ENCODE measurements at places on chromosomes 1 and 21.
A peak's percentile ranks its signal among the peaks of the same experiment; 100 is the strongest.

- DNase-seq, result no peak
These were observed 22.9 kb downstream of the DDX20 start for GRCh38 chr1:111778541-111779051.

DNA sequence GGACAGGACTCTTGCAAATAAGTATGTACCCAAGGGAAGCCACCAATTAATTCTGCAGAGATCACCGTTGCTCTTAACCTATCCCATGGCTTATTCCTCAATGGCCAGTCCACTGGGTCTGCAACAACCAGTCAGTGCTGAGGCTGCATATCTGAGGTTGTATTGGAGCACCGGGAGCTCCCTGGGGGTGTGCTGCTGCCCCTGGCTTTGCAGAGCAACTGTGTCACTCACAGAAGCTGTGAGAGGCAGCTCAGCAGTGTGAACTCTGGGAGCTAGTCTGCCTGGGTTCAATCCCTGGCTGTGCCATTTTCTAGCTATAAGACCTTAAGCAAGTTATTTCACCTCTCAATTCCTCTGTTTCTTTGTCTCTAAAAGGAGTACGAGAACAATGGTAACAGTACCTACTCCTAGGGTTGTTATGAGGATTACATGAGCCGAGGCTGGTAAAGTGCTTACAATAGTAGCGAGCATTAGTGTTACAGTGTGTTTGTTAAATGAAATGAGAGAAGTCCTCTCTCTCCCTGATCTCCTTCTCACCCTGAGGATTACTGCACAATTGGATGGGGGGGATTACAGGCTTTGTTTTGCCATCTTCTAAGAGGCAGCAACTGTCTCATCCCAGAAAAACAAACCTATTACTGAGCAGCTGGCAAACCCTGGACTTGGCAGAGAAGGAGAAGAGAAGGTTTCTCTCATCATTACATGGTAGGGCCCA is 3.6 kb downstream of the RXRG start:
- DNase-seq, result peak; percentile 85

DNA sequence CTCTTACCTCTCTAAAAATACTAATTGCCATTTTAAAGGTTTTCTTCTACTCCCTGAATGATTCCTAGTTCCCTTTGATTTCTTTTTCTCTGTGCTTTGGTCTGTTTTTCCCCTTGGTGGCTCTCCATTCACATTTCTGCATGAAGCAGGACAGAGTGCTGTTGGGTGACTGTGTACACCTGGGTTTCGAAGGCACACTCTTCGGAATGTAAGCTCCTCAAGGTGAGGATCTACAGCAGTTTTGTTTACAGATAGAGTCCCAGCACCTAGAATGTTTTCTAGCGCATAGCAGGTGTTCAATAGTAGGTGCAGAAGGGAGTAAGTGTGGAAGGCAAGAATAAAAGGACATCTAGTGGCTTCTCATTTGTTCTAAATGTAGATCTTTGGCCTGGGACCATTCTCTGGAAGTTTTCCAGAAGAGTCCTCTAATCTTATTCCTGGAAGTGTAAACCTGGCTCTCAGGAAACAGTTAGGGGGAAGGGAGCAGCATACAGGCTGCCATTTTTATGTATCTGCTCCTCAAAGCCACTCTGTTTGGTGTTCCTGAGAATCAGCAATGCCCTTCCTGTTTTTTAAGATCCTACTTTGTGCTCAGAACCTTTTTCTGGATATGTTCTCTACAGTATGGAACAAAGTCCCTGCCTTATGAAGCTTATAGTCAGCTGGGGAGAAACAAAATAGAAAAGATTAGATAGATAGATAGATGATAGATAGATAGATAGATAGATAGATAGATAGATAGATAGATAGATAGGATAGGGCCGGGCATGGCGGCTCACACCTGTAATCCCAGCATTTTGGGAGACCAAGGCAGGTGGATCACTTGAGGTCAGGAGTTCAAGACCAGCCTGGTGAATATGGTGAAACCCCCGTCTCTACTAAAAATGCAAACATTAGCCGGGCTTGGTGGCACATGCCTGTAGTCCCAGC is 22.8 kb upstream of the EFNA1 start:
- no peak for DNase-seq

DNA sequence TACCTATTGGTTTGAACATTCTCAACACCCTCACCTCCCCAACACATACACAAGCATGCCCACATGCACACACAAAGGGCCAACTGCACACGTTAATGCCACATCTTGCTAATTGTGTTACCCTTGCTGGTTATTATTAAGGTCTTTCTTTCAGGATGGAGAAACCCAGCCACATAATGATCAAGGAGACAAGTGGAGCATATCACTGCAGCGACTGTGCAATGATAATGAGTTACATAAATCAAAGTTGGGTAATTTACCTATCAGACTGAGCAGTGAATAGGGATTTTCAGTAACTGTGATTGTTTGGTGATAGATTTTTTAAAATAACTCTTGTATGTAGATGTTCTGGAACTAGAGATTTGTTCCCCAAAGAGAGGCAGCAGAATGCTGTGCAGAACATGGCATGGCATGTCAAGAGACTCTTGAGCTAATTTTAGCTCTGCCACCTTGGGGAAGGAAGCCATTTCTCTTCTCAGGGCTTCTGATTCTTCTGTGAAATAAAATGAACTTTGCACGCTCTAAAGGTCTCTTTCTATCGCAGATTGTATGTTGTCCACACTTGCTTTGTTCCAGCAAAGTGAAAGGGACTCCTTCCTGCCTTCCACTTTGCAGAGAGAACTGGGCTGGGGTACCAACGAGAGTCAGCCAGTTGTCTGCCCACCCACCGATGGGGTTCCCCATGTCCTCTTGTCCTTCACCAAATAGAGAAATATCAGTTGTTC is 126.0 kb upstream of the CAMK1G start:
- DNase-seq, result no peak

- no peak for DNase-seq
These were observed 207.1 kb downstream of the AKT3 start for GRCh38 chr1:243642936-243643335.

- DNase-seq, result no peak
These were observed 175.3 kb downstream of the MAGI3 start for GRCh38 chr1:113565621-113566020.

DNA sequence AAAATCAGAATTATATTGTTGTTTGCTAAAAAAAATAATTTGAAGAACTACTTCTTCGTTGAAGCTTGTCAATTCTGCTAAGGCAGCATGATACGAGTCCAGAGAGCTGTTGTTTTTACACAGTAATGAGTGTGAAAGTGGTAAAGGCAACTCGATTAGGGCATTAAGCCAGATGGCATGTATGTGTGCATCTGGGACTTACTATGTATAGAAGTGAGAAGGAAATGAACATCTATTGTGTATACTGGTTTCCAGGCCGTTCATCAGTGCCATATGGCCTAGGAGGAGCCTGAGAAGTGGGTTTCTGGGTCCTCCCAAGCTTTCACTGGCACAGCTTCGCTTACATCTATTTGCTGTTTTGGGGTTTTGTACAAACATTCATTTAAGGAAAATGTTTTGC is 5.7 kb downstream of the CTPS1 start:
- peak; percentile 94 for DNase-seq

DNA sequence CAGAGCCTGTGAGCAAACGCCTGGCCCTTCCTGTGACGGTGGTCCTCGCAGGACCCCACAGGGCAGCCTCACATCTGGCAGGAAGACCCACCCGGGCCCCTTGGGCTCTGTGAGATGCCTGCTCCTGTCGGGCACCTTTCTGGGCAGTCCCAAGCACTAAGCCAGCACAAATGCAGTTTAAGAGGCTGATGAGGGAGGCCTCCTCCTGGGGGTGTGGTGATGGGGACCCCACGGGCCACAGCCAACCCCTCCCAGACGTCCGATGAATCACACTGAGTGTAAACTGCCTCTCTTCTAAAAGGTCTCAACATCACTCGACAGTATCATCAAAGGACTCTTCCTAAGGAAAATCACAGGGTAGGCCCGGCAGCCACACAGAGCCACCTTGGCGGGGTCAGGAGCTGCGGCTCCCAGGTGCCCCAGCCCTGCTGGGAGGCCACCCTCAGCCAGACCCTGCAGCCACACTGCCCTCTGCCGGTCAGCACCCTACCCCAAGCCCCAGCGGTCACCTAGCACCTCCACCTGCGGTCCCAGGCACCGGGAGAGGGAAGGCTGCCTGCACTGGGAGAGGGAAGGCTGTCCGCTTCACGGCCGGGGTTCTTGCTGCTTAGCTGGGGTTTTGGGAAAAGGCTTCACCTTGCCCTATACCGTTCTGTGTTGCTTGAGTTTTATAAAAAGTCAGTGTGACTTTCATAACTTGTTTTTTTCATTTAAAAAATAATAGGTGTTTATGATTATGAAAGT is 3.9 kb upstream of the PRKCZ start:
- peak; percentile 59 for DNase-seq

DNA sequence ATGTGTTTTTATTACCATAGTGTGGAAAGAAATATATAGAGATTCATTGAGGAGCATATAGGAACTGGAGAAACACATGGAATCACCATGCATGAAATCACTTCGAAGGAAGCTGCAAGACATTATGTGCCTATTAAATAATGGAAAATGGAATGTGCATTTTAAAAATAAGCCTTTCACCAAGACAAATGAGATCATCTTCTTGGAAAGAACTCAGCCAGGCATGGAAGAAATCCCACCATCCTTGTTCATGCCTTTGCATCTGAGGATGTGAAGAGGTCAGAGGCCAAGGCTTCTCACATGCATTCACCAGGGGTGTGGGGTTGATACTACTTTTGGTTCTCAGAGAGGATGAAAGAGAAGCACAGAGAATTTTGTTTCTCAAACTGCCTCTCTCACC is 50.0 kb downstream of the C1orf198 start:
- no peak for DNase-seq

DNA sequence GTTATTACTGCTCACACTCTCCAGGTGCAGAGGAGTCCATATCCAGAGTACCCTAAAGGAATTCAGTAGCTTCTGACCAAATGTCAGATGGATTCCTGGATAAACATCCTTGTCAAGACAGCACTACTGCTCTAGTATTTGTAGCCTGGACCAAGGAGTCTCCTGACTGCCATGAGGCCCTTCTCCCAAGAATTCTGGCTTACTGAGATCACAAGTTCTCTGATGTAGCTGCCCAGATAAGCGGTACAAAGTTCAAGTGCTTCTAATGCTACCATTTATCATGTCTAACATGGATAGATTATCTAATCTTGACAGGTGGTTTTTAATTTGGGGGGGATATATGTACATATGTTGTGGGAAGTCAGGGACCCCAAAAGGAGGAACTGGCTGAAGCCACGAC is 196.6 kb upstream of the HMCN1 start:
- no peak for DNase-seq

GRCh38 chr1:199182186-199182843 is 543.5 kb downstream of the PTPRC start:
- no peak for DNase-seq

- no peak for DNase-seq
These were observed 1.7 kb downstream of the PTGFR start for GRCh38 chr1:78492386-78492950.

GRCh38 chr1:163535401-163535800 is 213.6 kb downstream of the NUF2 start:
- DNase-seq, result no peak

GRCh38 chr1:37477946-37478345 is 3.6 kb downstream of the ZC3H12A start:
- DNase-seq, result no peak

DNA sequence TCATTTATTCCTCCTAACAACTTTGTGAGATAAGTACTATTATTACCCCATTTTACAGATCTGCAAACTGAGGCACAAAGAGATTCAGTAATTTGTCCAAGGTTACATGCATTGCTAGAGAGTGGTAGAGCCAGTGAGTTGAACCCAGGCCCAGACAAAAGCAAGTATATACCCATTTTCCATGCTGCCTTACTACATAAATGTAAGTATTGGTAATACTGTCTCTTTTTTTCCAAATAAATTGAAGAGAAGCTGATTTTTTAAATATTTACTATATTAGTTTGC is 33.8 kb upstream of the IRF2BP2 start:
- DNase-seq, result no peak

- no peak for DNase-seq
These were observed 180.2 kb upstream of the MAP1LC3C start for GRCh38 chr1:242178924-242179708.

Data from NCI-H524 (cell line).